ENCODE measurements at places on chromosomes 2 and 18.

DNA sequence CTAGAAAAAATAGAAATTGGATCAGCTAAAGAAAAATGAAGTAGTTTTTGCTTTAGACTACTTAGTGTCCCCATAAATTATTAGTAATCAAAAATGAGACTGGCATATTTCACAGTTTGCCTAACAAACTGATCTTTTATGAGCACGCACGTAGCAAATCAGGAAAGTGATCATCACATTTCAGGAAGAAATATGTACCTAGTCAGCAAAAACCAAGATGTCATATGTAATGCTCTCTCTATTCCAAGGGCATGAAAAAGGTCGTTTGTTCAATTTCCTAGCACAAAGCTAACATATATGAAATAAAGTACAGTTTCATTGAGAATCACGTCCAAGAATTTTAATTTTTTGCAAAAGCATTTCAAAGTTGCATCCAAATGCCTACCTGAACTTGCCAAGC is 600.4 kb upstream of the CHAC2 start:
- no peak for DNase-seq

GRCh38 chr2:113212245-113213060 is 38.7 kb downstream of the PSD4 start:
- no peak for DNase-seq

GRCh38 chr2:189521699-189522434 is 58.7 kb downstream of the SLC40A1 start:
- no peak for DNase-seq

GRCh38 chr2:219510512-219511135 is 3.7 kb upstream of the ASIC4 start:
- no peak for DNase-seq

- DNase-seq: no peak
Observed at GRCh38 chr18:23920054-23920453, 94.5 kb upstream of the TTC39C start.

DNA sequence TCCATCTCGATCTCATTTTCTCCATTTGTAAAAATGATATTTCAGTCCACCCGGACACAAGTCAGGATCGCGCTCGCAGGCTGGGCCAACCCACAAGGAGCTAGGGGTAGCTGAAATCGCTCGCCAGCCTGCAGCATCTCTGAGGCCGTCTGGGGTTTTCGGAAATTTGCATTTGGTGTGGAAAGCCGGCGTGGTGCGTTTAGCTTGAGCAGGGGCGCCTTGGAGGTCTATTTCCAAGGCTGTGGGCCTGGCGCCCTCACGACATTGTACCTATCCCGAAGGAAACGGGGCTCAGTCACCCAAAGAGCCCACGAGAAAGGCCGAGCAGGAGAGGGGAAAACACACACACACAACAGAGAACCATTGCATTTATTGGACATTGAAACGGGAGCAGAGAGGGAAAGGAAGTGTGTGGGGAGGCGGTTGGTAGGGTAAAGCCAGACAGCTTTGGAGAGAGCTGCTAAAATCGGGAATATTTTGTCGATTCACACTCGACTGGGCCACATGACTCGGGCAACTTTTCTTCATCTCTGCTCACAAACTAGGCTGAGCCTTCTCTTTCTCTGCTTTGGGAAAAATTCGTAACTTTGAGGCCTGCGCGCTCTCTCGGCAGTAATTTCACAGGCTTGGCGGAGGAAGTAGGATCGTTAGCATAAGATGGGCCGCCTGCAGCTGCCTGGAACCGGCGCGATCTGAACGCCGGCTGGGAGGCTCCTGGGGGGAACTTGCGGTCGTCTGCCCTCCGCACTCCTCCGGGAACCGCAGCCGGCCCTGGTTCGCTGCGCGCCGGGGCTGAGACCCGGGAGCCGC is 1.1 kb upstream of the HOXD8 start:
- DNase-seq: no peak
